ENCODE measurements at places on chromosomes 11 and 22. TPM values are rescaled to one million over a fixed set of nuclear protein-coding genes. Genes with fewer than 3 reads are reported as not detected.

GRCh38 chr11:130409594-130410388 lies 18.6 kb downstream of the ADAMTS8 start:
- DNase-seq: no peak

The BATF2 gene
- 0.94 TPM for polyA plus RNA-seq

DNA sequence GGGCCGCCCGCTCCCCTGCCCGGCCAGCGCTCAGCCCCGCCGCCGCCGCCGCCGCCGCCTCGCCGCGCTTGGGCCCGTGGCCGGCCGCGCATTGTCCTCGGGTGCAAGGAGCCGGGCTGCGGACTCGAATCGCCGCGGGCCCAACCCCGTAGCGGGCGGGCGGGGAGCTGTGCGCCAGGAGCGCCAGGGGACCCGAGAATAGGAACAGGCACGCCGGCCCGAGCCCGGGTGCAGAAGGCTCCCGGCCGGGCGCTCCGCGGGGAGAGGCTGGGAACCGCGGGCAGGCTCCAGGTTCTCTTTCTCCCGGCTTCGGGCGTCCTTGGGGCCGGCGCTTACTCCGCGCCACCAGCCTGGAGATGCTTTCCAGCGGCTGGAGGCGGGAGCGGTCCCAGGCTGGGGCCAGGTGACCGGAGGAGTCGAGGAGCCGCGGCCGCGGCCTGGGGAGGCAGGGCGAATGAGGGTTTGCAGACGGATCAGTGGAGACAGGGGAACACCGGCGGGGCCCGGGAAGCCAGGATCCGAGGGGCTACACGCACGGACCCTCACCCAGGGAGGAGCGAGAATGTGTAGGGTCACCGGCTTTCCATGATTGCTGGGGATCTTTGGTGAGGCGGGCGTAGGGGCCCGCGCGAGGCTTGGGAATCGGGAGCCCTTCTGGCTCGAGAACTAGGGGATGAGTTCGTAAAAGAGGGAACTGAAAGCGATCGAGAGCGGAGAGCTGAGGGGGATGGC lies 726 bp downstream of the PKNOX2 start:
- DNase-seq: no peak

DNA sequence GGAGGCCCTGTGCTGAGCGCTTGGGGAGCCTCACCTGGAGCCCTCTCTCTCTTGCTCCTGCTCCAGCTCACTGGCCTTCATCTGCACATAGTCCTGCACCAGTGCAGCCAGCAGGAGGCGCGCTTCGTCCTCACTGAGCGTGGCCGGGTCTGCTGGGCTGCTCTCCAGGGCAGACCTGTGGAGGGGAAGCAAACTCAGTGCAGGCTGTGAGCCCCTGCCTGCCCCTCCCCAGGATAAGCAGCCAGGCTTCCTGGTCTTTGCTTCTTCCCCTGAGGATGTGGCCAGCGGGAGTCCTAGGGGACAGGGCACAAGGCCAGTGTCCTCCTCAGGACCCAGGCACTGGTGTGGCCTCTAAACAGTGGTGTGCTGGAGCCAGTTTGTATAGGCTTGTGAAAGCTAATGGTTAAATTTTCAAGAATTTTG lies 2.2 kb downstream of the CALCA start:
- DNase-seq: no peak

The POU2F3 gene
- 0.46 TPM for polyA plus RNA-seq

The KCNQ1OT1 gene
- polyA plus RNA-seq: 1.3 TPM

The TMEM126A gene
- polyA plus RNA-seq: 30.2 TPM

The GPR83 gene
- 0.18 TPM for polyA plus RNA-seq
